ENCODE measurements at places on chromosomes 11 and 22. TPM values are rescaled to one million over a fixed set of nuclear protein-coding genes. Genes with fewer than 3 reads are reported as not detected.

PACSIN2 gene
- 27.9 TPM for total RNA-seq

MIOX gene
- 0.44 TPM for total RNA-seq

SPI1 gene
- total RNA-seq: 0.11 TPM

RASSF10 gene
- not detected for total RNA-seq

C11orf16 gene
- not detected for total RNA-seq

CADM1 gene
- total RNA-seq: 0.91 TPM

RTN4RL2 gene
- 0.33 TPM for total RNA-seq

BIRC3 gene
- total RNA-seq: 99.2 TPM

NPAS4 gene
- 0.07 TPM for total RNA-seq

MED15 gene
- total RNA-seq: 84.4 TPM

PDGFB gene
- total RNA-seq: 3.4 TPM

BTBD10 gene
- 20.1 TPM for total RNA-seq

SLC39A13 gene
- 8.6 TPM for total RNA-seq

PRSS23 gene
- total RNA-seq: 0.62 TPM

MUC5AC gene
- total RNA-seq: not detected

All from activated CD4-positive, alpha-beta T cell treated with anti-CD3 and anti-CD28 coated beads for 36 hours (primary cell).